AG04449 (cell line): ENCODE measurements at places on chromosomes 3 and 15.
A peak's percentile ranks its signal among the peaks of the same experiment; 100 is the strongest.

DNA sequence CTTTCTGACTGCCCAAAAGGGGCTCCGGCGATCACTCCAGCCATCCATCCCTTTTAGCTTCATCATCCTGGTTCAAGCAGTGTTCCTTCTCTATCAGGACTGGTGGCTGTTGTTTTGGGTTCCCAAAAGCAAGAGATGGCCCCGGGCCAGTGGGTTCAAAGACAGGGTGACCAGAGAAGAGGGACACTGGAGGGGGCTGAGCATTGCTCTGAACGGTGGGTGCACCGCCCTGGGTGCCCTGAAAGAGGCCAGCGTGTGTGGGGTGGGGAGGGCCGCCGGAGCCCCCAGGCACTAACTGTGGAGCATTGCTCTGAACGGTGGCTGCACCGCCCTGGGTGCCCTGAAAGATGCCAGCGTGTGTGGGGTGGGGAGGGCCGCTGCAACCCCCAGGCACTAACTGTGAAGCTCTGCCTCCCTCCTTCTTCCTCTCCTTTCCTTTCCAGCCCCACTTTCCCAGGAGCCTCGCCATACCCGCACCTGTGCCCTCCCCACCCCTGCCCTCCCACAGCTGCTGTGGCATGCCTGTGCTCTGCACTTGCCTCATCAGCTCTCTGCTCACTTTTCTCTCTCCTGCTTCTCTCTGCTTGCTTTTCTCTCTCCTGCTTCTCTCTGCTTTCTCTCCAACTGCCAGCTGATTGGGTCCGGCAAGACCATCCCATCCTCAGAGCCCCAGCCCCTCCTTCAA is 37.4 kb upstream of the OR4F6 start:
- no peak for DNase-seq

- no peak for DNase-seq
These were observed 990 bp upstream of the ZNF148 start for GRCh38 chr3:125375950-125376679.

- no peak for DNase-seq
These were observed 342.4 kb upstream of the KCNMB2 start for GRCh38 chr3:178193846-178194245.

DNA sequence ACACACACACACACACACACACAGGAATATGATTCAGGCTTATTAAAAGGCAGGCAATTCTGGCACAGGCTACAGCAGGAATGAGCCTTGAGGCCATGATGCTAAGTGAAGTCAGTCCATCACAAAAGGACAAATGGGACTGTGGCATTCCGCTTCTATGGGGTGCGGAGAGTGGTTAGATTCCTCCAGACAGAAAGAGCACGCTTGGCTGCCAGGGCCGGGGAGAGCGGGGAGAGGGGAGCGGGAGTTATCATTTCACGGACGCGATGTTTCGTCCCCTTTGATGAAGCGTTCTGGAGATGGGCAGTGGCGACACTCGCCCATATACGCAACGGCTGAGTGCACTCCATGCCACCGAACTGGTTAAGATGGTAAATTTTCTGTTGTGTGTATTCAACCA is 58.5 kb upstream of the FAM174B start:
- no peak for DNase-seq

- DNase-seq, result no peak
These were observed 174.7 kb upstream of the CNTN3 start for GRCh38 chr3:74789111-74789510.

GRCh38 chr3:178003756-178004155 is 532.5 kb upstream of the KCNMB2 start:
- no peak for DNase-seq

- no peak for DNase-seq
These were observed 20.6 kb upstream of the FAM107A start for GRCh38 chr3:58597770-58598310.

GRCh38 chr15:73867426-73867825 is 5.9 kb upstream of the TBC1D21 start:
- no peak for DNase-seq

- no peak for DNase-seq
These were observed 719.6 kb downstream of the SQOR start for GRCh38 chr15:46354443-46354842.

GRCh38 chr3:158642474-158643210 is 1.7 kb upstream of the GFM1 start:
- DNase-seq, result no peak

GRCh38 chr3:177595530-177596188 is 398.4 kb upstream of the TBL1XR1 start:
- DNase-seq, result no peak

DNA sequence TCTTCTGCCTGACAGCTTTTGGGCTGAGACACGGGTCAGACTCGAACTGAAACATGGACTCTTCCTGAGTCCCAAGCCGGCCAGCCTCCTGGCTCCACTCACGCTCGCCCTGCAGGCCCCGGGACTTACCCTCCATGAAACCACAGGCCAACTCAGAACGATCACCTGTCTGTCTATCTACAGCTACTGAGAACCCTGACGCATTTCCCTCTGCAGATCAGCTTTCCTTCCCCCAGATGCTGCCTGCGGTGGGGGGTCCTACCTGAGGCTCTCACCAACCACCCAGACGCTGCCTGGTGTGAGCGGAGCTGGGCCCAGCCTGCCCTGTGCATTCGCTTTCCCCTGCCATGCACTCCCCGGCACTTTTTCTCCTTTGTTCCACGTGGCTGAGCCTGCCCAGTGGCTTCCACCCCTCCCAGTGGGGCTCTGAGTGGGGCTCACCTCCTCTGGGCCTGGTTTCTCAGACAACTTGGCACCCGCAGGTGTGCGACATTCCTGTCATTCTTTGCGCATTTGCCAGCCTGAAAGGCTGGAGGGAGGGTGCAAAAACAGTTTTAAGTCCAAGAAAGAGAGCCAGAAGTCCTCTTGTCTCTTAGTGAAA is 60.2 kb downstream of the PLXNA1 start:
- DNase-seq, result no peak

DNA sequence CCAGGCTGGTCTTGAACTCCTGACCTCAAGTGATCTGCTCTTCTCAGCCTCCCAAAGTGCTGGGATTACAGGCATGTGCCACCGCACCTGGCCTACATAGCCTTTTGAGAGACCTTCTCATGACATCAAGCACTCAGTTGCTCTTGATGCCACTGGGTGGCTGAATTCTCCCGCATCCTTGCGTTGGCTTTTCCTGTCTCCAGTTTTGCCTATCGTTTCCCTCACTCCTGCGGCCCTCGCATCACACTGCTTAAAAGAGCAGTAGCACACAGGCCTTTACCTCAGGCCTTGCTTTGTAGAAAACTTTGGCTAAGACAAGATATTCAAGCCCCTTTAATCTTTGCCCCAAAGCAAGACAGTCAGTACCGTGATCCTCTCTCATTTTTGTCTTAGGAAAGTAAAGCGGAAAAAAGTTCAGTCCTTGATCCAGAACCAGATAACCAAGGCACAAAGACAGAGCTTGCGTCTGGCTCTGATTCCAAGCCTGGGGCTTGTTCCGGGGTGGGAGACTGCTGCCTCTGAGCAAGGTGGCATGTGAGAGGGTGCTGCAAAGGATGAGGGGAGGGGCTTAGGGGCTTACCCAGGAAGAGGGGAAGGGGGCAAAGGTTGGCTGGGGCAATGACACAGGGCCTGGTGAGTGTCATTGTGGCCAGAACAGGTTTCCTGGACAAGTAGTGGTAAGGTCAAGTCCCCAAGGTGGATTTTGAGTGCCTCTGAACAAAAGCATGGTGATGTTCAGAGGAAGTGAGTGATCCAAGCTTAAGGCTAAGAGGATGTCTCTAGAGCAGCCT is 175.0 kb upstream of the TLE3 start:
- no peak for DNase-seq

DNA sequence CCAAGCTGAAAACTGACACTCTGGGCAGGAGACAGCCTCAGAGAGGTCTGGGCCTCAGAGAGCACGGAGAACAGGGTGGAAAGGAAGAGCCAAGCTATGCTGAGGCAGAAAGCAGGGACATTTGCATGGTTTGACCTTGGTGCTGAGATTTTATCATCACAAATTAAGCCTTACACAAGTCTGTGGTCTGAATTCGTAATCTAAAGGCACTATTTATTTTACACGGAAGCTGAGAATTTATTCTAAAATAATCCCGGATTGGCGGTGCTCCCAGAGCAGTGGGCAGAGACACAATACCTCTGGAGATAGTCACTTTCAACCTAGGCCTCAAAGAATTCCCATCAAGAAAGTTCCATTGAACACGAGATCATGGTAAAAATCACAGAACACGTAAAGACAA is 47.5 kb downstream of the CFAP92 start:
- peak; percentile 7 for DNase-seq

GRCh38 chr15:71290002-71290401 is 174.7 kb downstream of the THSD4 start:
- DNase-seq, result no peak

GRCh38 chr15:59991834-59992233 is 12.3 kb upstream of the FOXB1 start:
- no peak for DNase-seq

DNA sequence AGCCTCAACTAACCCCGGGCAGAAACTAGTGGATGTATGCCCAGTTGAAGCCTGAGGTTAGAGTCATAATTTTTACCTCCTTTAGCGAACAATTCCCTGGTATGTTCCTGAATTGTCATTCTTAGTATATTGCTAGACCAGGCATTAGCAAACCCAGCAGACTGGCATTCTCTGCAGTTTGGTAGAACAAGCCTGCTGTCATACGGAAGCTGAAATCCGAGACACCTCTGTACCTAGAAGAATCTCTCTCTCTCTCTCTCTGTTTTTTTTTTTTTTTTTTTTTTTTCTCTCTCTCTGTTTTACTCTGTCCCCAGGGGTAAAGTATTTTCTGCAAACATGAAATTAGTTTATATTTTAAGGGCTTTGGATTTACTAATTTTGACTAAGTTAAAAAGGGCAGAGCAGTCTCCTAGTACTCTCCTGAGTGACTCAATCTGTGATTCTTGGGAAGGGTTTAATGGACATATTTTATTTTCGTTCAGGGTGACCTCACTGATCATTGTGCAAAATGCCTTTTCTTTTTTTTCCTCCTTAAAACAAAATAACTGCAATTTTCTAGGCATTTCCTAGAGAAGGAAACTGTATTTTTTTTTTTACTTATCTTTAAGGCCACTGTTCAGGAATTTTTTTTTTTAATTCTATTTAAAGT is 133.6 kb upstream of the ICE2 start:
- DNase-seq, result no peak

- DNase-seq, result no peak
These were observed 402.6 kb downstream of the OCA2 start for GRCh38 chr15:27696530-27696929.

DNA sequence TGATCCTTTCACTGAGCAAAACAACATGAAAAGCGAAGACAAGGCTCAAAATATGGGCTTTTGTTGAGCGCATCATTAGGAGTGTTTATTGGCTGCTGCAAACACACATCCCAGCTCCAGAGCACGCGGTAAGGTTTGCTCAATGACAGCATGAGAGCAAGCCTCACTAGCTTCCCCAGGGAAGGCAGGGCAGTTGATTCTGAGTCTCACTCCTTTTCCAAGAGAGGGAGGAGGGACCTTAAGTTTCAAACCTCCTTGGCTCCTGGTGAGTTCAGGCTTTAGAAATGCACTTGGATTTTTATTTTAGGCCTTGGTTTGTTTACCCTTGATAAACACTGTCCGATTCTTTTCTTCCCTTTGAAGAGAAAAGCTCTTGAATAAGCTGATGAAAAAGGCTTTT is 69.1 kb upstream of the CACNA2D3 start:
- no peak for DNase-seq

DNA sequence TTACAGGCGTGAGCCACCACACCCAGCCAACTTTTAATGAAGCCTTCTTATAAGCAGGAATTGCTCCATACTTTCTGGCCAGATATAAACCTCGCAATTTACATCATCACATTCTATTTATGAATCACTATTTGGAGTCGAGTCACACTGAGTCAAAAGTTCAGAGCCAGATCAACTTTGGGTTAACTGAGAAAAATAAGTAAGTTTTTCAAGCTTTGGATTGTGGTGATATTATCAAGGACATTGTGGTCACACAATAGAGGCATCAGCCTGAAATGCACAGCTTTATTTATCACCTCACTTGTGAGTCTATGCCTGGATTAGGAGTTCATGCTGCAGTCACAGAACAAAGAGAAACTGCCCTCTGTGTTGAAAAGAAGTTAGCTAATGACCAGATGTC is 1163.5 kb downstream of the ROBO1 start:
- DNase-seq, result peak; percentile 33

DNA sequence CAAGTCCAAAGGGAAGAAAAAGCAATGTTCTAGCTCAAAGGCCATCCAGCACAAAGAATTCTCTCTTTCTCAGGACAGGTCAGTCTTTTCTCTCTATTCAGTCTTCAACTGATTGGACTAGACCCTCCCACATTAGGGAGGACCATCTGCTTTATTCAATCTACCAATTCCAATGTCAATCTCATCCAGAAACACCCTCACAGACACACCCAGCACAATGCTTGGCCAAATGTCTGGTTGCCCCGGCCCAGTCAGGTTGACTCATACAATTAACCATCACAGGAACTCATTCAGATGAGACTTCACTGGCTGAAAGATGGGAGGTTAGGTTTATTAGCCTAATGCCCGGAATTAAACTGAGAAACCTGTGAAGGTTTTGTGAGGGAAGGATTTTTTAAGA is 32.4 kb downstream of the ACAN start:
- no peak for DNase-seq

- DNase-seq, result no peak
These were observed 88.3 kb downstream of the ARIH1 start for GRCh38 chr15:72562386-72562785.

DNA sequence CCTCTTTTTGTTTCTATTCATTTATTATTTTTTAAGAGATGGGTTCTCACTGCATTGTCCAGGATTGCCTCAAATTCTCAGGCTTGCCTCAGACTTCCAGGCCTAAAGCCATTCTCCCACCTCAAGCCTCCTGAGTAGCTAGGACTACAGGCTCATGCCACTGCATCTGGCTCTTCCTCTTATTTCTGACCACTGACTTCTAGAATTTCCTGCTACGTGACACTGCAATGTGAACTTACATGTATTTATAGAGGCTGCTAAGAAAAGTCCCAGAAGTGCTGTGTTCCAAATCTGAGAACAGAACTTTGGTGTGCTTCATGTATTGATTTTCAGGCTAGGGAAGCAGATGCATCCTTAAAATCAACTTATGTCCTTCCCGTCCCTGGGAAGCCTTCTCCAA is 407.4 kb downstream of the RSL24D1 start:
- no peak for DNase-seq

GRCh38 chr3:127847236-127847720 is 25.0 kb upstream of the MGLL start:
- DNase-seq, result no peak
